Glutamatergic neuron (in vitro differentiated cells): ENCODE measurements at places on chromosomes 4 and X. TPM values are rescaled to one million over a fixed set of nuclear protein-coding genes. Genes with fewer than 3 reads are reported as not detected.

The EPGN gene
- total RNA-seq, result not detected

The CYLC1 gene
- not detected for total RNA-seq

DNA sequence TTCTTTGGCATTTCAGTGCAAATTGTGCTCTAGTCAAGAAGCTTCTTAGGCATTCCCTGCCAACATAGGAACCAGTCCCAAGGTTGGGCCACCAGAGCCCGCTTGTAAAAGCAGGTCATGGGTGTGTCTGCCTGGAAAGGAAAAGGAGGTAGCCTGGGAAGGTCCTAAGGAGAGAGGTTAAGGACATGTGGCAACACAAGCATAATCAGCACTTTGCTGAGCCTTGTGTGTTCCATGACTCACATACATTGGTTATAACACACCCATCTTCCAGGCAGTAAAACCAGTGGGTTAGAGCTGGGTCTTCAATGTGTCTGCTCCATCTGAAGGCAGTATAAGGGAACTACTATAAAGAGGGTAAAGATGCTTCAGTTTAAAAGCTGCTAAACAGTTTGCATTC is 165.0 kb downstream of the FHIP1A start:
- no peaks in the 10 kb centered on the region for H3K4me1 ChIP-seq
- DNase-seq, result no peak
- no peaks in the 10 kb centered on the region for H3K36me3 ChIP-seq
- peaks cover 3% of the 10 kb centered on the region for H3K27me3 ChIP-seq
- H3K27ac ChIP-seq, result no peak overlapping the region

DNA sequence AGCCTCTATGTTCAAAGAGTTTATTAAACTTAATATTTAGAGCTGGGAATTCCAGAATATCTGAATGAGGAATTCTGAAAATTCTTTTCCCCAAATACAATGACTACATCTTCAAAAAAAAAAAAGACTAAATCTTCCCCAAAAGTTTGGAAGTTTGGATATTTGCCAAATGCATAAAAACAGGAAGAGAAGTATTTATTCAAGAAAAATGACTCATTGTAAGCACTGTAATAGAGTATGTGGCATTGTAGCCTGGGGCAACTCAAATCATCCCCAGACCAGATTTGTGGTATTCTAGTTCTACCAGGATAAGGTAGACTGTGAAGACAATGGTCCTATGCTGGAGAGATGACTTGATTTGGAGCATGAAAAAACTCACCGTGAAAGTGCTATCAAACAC is 78.5 kb upstream of the PDHA2 start:
- no peaks in the 10 kb centered on the region for H3K27me3 ChIP-seq
- H3K27ac ChIP-seq, result no peak overlapping the region
- no peak overlapping the region for H3K4me3 ChIP-seq
- no peak for DNase-seq
- no peaks in the 10 kb centered on the region for H3K36me3 ChIP-seq

- H3K27me3 ChIP-seq, result no peaks in the 10 kb centered on the region
- H3K27ac ChIP-seq, result no peak overlapping the region
- no peaks in the 10 kb centered on the region for H3K4me1 ChIP-seq
- no peak for DNase-seq
- H3K4me3 ChIP-seq, result no peak overlapping the region
These were observed 45.6 kb downstream of the MAOB start for GRCh38 chrX:43836435-43837184.

DNA sequence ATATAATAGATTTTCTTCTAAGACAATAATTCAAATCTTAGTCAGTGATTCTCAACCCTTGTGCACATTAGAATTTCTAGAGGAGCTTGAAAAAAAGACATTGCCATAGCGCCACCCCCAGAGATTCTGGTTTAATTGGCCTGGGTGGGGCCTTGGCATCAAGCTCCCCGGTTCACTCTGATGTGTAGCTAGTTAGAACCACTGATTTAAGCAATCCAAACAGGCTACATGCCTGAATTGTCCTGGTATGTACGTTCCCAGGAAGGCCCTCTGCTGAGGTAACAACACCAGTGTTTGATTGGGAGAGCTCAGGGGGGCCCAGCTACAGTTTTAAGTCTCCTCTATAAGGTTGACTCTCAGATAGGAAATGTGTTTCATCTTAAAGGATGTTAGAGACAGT is 1.3 kb upstream of the ATP10D start:
- H3K36me3 ChIP-seq, result no peaks in the 10 kb centered on the region
- H3K4me3 ChIP-seq, result no peak overlapping the region
- peaks cover 8% of the 10 kb centered on the region for H3K4me1 ChIP-seq
- no peak for DNase-seq
- no peak overlapping the region for H3K27ac ChIP-seq

DNA sequence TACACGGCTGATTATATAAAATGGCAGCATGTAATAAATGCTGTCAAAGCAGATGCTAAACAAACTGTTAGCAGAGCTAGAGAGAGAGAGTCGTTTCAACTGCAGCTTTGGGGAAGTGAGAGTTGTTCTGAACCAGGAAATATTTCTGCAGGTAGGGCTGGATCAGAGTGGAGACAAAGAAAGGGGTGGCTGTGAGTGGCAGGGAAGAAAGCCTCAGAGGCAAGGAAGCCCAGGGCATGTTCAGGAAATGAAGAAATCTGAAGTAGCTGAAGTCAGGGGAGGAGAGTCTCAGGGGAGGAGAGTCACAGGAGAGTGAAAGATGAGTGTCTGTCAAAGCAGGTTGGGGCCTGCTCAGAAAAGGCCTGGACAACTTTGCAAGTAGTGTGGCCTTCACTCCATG is 48.4 kb upstream of the RPS6KA3 start:
- no peaks in the 10 kb centered on the region for H3K36me3 ChIP-seq
- H3K27me3 ChIP-seq, result peaks cover 2% of the 10 kb centered on the region
- peaks cover 3% of the 10 kb centered on the region for H3K4me1 ChIP-seq
- no peak for DNase-seq
- no peak overlapping the region for H3K4me3 ChIP-seq

- peaks cover 6% of the 10 kb centered on the region for H3K4me1 ChIP-seq
- H3K27me3 ChIP-seq, result peaks cover 1% of the 10 kb centered on the region
- no peak for DNase-seq
- H3K36me3 ChIP-seq, result peaks cover 5% of the 10 kb centered on the region
- no peak overlapping the region for H3K27ac ChIP-seq
These were observed 54.5 kb downstream of the HTT start for GRCh38 chr4:3128976-3129375.

- H3K4me1 ChIP-seq, result peaks cover 10% of the 10 kb centered on the region
- no peak overlapping the region for H3K4me3 ChIP-seq
- no peak overlapping the region for H3K27ac ChIP-seq
- H3K36me3 ChIP-seq, result no peaks in the 10 kb centered on the region
These were observed 92.2 kb upstream of the GPR34 start for GRCh38 chrX:41596596-41596995.

GRCh38 chr4:182969651-182970279 is 52.6 kb upstream of the DCTD start:
- H3K27me3 ChIP-seq, result peaks cover 2% of the 10 kb centered on the region
- peaks cover 5% of the 10 kb centered on the region for H3K36me3 ChIP-seq
- H3K4me3 ChIP-seq, result no peak overlapping the region
- H3K4me1 ChIP-seq, result no peaks in the 10 kb centered on the region

- no peaks in the 10 kb centered on the region for H3K4me1 ChIP-seq
- no peak for DNase-seq
- H3K27ac ChIP-seq, result no peak overlapping the region
- peaks cover 3% of the 10 kb centered on the region for H3K27me3 ChIP-seq
- no peaks in the 10 kb centered on the region for H3K36me3 ChIP-seq
- no peak overlapping the region for H3K4me3 ChIP-seq
These were observed 30.7 kb upstream of the TMPRSS11E start for GRCh38 chr4:68416591-68416990.

- peaks cover 2% of the 10 kb centered on the region for H3K4me1 ChIP-seq
- DNase-seq, result peak; percentile 57
- H3K27me3 ChIP-seq, result peaks cover 6% of the 10 kb centered on the region
- no peaks in the 10 kb centered on the region for H3K36me3 ChIP-seq
- peak overlapping the region; percentile 85 for H3K4me3 ChIP-seq
- H3K27ac ChIP-seq, result peak overlapping the region; percentile 92
These were observed 877 bp upstream of the SLC16A2 start for GRCh38 chrX:74420196-74421035.

DNA sequence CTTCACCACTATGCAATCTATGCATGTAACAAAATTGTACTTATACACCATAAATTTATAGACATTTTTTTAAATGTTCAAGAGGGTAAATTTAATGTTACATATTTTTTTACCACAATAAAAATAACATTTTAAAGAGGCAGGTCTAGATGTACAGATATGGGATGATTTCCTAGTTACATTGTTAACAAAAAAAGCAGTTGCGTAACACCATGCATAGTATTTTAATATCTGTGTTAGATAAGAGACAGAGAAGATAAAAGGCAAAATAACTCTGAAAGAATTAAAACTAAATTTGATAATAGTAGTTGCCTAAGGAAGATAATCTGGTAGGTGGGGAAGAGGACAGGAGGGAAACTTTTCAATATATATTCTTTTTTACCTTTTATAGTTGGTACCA is 9.1 kb upstream of the ATRX start:
- H3K27me3 ChIP-seq, result no peaks in the 10 kb centered on the region
- H3K4me3 ChIP-seq, result no peak overlapping the region
- no peaks in the 10 kb centered on the region for H3K36me3 ChIP-seq

DNA sequence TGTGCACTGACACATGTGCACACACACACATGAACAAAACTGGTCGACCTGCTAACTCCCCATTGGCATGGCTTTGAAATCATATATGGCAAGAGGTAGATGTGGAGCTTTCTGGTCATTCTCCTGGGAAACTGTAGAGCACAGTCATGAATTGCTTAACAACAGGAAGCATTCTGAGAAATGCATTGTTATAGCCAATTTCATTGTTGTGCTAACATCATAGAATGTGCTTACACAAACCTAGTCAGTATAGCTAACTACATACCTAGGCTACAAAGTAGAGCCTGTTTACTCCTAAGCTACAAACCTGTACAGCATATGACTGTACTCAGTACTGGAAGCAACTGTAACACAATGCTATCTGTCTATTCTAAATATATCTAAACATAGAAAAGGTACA is 134.2 kb upstream of the SH3RF1 start:
- H3K4me3 ChIP-seq, result no peak overlapping the region
- H3K27me3 ChIP-seq, result no peaks in the 10 kb centered on the region
- no peak for DNase-seq
- H3K27ac ChIP-seq, result no peak overlapping the region
- no peaks in the 10 kb centered on the region for H3K36me3 ChIP-seq
- H3K4me1 ChIP-seq, result peaks cover 6% of the 10 kb centered on the region

GRCh38 chr4:110046588-110047049 is 133.9 kb downstream of the EGF start:
- H3K27me3 ChIP-seq, result no peaks in the 10 kb centered on the region
- H3K36me3 ChIP-seq, result no peaks in the 10 kb centered on the region
- H3K4me3 ChIP-seq, result no peak overlapping the region
- peaks cover 22% of the 10 kb centered on the region for H3K4me1 ChIP-seq

- H3K27ac ChIP-seq, result no peak overlapping the region
- no peaks in the 10 kb centered on the region for H3K4me1 ChIP-seq
- H3K27me3 ChIP-seq, result no peaks in the 10 kb centered on the region
- peaks cover 3% of the 10 kb centered on the region for H3K36me3 ChIP-seq
- H3K4me3 ChIP-seq, result no peak overlapping the region
These were observed 63.8 kb upstream of the ENPP6 start for GRCh38 chr4:184281231-184282139.

GRCh38 chrX:18971506-18971905 is 12.4 kb downstream of the PHKA2 start:
- H3K4me3 ChIP-seq, result no peak overlapping the region
- peaks cover 4% of the 10 kb centered on the region for H3K36me3 ChIP-seq
- peaks cover 3% of the 10 kb centered on the region for H3K27me3 ChIP-seq
- no peak for DNase-seq
- no peaks in the 10 kb centered on the region for H3K4me1 ChIP-seq

GRCh38 chr4:155789391-155789790 is 30.6 kb downstream of the GUCY1B1 start:
- H3K36me3 ChIP-seq, result no peaks in the 10 kb centered on the region
- H3K4me3 ChIP-seq, result no peak overlapping the region
- no peak overlapping the region for H3K27ac ChIP-seq
- no peaks in the 10 kb centered on the region for H3K4me1 ChIP-seq

GRCh38 chr4:183838987-183839712 is 66.0 kb upstream of the STOX2 start:
- no peak for DNase-seq
- H3K27ac ChIP-seq, result no peak overlapping the region
- peaks cover 3% of the 10 kb centered on the region for H3K27me3 ChIP-seq
- no peak overlapping the region for H3K4me3 ChIP-seq
- H3K36me3 ChIP-seq, result no peaks in the 10 kb centered on the region
- H3K4me1 ChIP-seq, result peaks cover 7% of the 10 kb centered on the region

DNA sequence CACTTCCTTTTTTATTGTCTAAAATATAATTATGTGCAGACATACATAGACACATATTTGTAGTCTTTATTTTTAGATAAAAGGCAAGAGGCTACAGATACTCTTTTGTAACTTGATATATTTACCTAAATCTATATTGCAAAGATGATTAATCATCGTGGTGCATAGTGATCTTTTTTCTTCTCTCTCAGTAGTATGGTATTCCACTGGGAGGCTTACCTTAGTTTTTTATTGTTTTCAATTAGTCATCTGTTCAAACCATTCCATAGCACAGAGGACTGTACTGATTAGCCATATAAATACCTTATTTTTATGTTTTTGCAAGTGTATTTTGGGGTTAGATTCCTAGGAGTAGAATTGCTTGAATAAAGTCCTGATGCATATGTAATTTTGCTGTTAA is 619.7 kb downstream of the GRXCR1 start:
- H3K4me3 ChIP-seq, result no peak overlapping the region
- H3K27me3 ChIP-seq, result no peaks in the 10 kb centered on the region
- H3K36me3 ChIP-seq, result no peaks in the 10 kb centered on the region
- no peak overlapping the region for H3K27ac ChIP-seq

DNA sequence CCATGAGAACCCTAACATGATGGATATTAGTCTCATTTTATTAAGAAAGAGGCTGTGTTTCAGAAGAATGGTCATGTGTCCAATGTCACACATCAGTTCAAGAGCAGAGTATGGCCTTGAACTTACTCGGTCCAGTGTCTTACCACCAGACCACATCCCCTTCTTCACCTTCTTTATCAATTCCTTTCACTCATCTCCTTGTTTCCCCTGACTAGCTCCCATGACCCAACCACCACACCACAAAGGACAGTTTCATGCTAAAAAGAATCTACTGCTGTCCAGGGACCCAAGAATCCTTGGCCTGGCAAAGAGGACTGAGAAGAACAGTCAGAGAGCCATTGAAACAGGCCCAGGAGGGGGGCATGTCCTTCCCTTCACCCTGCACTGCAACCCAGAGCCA is 33.6 kb upstream of the MSN start:
- peaks cover 4% of the 10 kb centered on the region for H3K27me3 ChIP-seq
- no peak overlapping the region for H3K27ac ChIP-seq
- H3K4me1 ChIP-seq, result no peaks in the 10 kb centered on the region
- H3K36me3 ChIP-seq, result no peaks in the 10 kb centered on the region
- H3K4me3 ChIP-seq, result no peak overlapping the region

- H3K4me1 ChIP-seq, result no peaks in the 10 kb centered on the region
- no peak for DNase-seq
- no peaks in the 10 kb centered on the region for H3K27me3 ChIP-seq
These were observed 420.3 kb downstream of the PDHA2 start for GRCh38 chr4:96260064-96260682.

GRCh38 chrX:22526339-22526738 is 253.6 kb downstream of the CBLL2 start:
- no peaks in the 10 kb centered on the region for H3K27me3 ChIP-seq
- no peak overlapping the region for H3K27ac ChIP-seq
- no peak overlapping the region for H3K4me3 ChIP-seq
- no peak for DNase-seq
- no peaks in the 10 kb centered on the region for H3K36me3 ChIP-seq
